ENCODE measurements at places on chromosomes 16 and 17. TPM values are rescaled to one million over a fixed set of nuclear protein-coding genes. Genes with fewer than 3 reads are reported as not detected.

Gene SLFN12
- 48.2 TPM for total RNA-seq

Gene ZNF385C
- not detected for total RNA-seq

Gene XAF1
- 2.0 TPM for total RNA-seq

Gene CD79B
- total RNA-seq, result 0.33 TPM

Gene OR1E2
- total RNA-seq, result 0.33 TPM

Gene CYBC1
- 44.9 TPM for total RNA-seq

Gene UMOD
- not detected for total RNA-seq

Gene PTX4
- 0.19 TPM for total RNA-seq

Gene KRTAP2-2
- not detected for total RNA-seq

Gene NPIPA5
- total RNA-seq, result 2.4 TPM

Gene RTN4RL1
- 0.10 TPM for total RNA-seq

Gene STX1B
- 0.33 TPM for total RNA-seq

Gene ALOX12B
- total RNA-seq, result not detected

Gene RRAD
- under 0.01 TPM for total RNA-seq

Gene WNK4
- 1.3 TPM for total RNA-seq

Gene MEOX1
- not detected for total RNA-seq

Gene CD2BP2
- total RNA-seq, result 43.7 TPM

Gene VMO1
- not detected for total RNA-seq

Gene RPTOR
- total RNA-seq, result 39.6 TPM

Gene C16orf96
- total RNA-seq, result not detected

Gene SPATA32
- not detected for total RNA-seq

Gene CALB2
- not detected for total RNA-seq

Gene WSCD1
- total RNA-seq, result 30.1 TPM

Gene HOXB9
- 1.7 TPM for total RNA-seq

Gene KRT24
- total RNA-seq, result not detected

Gene CCL8
- total RNA-seq, result 0.38 TPM

Gene HIGD1B
- not detected for total RNA-seq

Gene KRT33B
- total RNA-seq, result not detected
